Transverse colon (tissue), 4 donors: ENCODE measurements at places on chromosomes 3 and 15. TPM values are rescaled to one million over a fixed set of nuclear protein-coding genes. Genes with fewer than 3 reads are reported as not detected.

- no peak overlapping the region for H3K4me3 ChIP-seq
- H3K4me1 ChIP-seq, result peaks cover 6% of the 10 kb centered on the region
- no peaks in the 10 kb centered on the region for H3K27me3 ChIP-seq
- peak overlapping the region; percentile 76 for H3K27ac ChIP-seq
- no peak for DNase-seq
Measured at GRCh38 chr3:73546961-73547360, 77.8 kb downstream of the PDZRN3 start.

Gene TMC3
- total RNA-seq, result not detected

- H3K4me1 ChIP-seq, result no peaks in the 10 kb centered on the region
- no peak overlapping the region for H3K4me3 ChIP-seq
- H3K27ac ChIP-seq, result peak overlapping the region; percentile 41
- DNase-seq, result no peak
Measured at GRCh38 chr15:80246425-80246894, 5.6 kb downstream of the CTXND1 start.

DNA sequence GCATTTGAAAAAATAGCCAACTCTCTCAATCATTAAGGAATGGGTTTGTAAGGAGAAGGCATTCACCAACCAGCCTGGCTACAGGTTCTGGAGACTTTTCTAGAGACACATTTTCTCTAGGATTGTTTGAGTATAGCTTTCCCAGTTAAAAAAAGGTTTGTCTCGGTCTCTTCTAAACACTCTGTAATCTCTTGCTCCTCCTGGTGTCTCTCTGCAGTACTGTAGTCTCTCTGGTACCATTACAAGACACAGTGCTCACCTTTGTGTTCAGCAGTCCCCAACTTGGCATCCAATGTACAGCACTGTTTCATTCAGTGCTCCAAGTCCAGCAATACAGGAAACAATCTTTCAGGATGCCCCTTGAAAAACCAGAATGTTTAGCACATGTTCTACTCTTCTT lies 534.4 kb downstream of the ZNF385D start:
- no peak for DNase-seq
- H3K27me3 ChIP-seq, result no peaks in the 10 kb centered on the region
- no peaks in the 10 kb centered on the region for H3K4me1 ChIP-seq

Gene CAV3
- not detected for total RNA-seq

DNA sequence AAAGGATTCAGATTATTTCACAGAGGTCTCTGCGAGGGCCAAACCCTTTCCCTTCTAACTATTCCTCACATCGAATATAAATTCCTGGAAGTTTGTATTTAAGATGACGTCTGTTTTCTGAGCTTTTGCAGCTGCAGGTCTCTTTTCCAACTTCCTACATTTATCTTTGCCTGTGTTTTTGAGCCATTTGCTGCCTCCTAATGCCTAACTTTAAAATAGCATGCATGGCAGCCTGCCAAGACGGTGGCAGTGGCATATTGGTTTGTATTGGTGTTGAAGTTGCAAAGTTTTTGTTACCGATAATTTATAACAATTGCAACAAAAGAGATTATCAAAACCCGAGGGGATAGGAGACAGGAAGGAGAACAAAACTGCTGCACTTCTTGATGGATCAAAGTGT lies 187.1 kb upstream of the DNAJC19 start:
- H3K4me1 ChIP-seq, result no peaks in the 10 kb centered on the region
- DNase-seq, result peak; percentile 43
- H3K4me3 ChIP-seq, result no peak overlapping the region
- H3K36me3 ChIP-seq, result no peaks in the 10 kb centered on the region

DNA sequence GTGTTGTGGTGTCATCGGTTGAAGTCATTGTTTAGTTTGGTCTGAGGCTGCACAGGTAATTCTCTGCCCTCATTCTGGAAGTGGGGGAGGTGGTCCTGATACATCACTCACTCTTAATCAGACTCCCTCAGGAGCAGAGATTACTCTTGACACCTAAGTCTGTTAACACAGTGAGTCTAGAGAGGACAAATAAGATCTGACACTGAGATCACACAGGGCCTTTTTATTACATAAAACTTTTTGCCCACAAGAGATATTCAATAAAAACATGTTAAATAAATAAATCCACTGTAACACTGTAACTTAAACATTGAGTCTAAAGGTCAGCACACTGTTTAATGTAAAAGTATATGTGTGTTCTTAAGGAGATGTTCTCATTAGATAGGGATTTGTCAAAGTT lies 57.1 kb upstream of the MBNL1 start:
- H3K36me3 ChIP-seq, result no peaks in the 10 kb centered on the region
- no peaks in the 10 kb centered on the region for H3K27me3 ChIP-seq
- DNase-seq, result no peak
- no peak overlapping the region for H3K4me3 ChIP-seq
- H3K27ac ChIP-seq, result peak overlapping the region; percentile 17
- no peaks in the 10 kb centered on the region for H3K4me1 ChIP-seq

GRCh38 chr3:134144694-134145093 lies 106.0 kb downstream of the RYK start:
- H3K4me1 ChIP-seq, result no peaks in the 10 kb centered on the region
- H3K27me3 ChIP-seq, result no peaks in the 10 kb centered on the region
- H3K4me3 ChIP-seq, result no peak overlapping the region
- no peak for DNase-seq
- H3K27ac ChIP-seq, result no peak overlapping the region
- H3K36me3 ChIP-seq, result no peaks in the 10 kb centered on the region

Gene BFSP2
- total RNA-seq, result not detected

Gene NMNAT3
- 12.6 TPM for total RNA-seq

- H3K27me3 ChIP-seq, result peaks cover 11% of the 10 kb centered on the region
- no peak for DNase-seq
- no peak overlapping the region for H3K4me3 ChIP-seq
- H3K4me1 ChIP-seq, result no peaks in the 10 kb centered on the region
- no peaks in the 10 kb centered on the region for H3K36me3 ChIP-seq
Measured at GRCh38 chr15:66587749-66588148, 22.0 kb upstream of the LCTL start.

DNA sequence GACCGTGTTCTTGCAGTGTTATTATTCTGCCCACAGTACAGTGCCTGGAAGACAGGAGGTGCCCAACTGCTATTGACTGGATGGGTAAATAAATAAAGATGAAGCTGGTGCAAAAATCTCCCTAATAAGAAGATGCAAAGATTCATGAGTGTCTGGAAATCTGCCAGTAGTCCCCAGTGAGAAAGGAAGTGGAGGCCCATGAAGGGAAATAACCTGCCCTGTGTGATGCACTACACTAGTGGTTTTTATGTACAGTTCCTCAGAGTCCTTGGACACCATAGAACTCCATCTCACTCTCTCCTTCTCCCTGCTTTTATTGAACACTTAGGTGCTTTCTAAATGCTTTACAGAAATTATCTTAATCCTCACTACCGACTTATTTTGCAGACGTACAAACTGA lies 8.3 kb upstream of the SUCLG2 start:
- H3K4me1 ChIP-seq, result peaks cover 6% of the 10 kb centered on the region
- H3K36me3 ChIP-seq, result no peaks in the 10 kb centered on the region
- H3K4me3 ChIP-seq, result no peak overlapping the region
- H3K27me3 ChIP-seq, result no peaks in the 10 kb centered on the region
- DNase-seq, result no peak

Gene LCTL
- total RNA-seq, result not detected

Gene LTF
- not detected for total RNA-seq

DNA sequence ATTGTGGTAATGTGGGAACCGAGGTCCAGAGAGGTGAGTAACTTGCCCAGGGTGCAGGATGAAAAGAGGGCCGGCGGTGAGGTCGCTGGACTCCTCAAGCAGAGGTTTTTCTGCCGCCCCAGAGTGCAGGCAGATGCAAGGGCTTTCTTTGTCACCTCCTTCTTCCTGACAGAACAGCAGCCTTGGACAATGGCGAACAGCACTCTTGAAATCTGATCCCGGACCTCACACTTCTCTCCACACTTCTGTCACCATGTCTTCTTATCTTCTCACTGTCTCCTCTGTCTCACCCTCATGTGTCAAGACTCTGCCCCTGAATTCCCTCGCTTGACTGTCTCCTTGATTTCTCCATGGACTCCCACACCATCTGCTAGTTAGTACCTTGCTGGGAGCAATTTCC lies 15.4 kb upstream of the VPS8 start:
- no peak overlapping the region for H3K27ac ChIP-seq
- H3K36me3 ChIP-seq, result no peaks in the 10 kb centered on the region
- peaks cover 32% of the 10 kb centered on the region for H3K4me1 ChIP-seq
- DNase-seq, result no peak

DNA sequence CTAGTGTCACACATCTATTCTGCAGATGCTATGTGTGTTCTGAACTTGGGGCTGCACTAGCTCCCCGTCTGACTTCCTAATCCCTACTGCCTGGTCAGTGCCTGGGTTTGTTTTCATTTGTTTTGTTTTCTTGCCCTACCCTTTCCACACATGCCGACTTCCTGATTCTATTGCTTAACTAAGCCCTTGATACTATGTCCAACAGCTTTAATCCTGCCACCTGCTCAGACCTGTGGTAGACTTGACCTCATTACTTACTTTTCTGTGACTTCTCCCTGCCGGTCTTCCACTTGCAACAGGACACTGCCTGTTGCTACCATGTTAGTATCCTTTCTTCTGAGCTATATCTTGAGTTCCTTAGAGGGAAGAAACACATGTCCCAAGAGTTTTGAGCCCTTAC lies 39.3 kb upstream of the CEMIP start:
- DNase-seq, result no peak
- H3K4me3 ChIP-seq, result no peak overlapping the region
- no peaks in the 10 kb centered on the region for H3K36me3 ChIP-seq
- peaks cover 6% of the 10 kb centered on the region for H3K4me1 ChIP-seq

GRCh38 chr15:57340682-57341259 lies 35.5 kb upstream of the CGNL1 start:
- H3K27ac ChIP-seq, result no peak overlapping the region
- H3K27me3 ChIP-seq, result no peaks in the 10 kb centered on the region
- no peaks in the 10 kb centered on the region for H3K4me1 ChIP-seq

DNA sequence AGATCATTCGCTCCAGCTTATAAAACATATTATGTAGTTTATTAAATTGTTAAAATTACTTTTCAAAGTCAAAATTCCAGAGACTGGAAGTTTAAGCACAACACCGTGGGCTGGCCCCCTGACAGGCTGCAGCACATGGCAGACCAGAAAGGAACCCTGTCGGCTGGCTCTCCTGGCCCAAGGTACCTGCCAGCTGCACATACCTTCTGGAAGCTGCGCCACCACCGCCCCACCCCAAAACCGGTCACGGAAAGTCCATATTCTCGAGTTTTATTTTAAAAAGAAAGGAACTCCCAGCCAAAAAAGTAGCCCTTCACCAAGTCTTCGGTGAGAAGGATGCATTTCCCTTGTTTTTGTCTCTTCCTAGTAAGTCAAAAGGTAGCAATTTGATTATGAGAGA lies 94.6 kb downstream of the FOXP1 start:
- DNase-seq, result no peak
- H3K36me3 ChIP-seq, result no peaks in the 10 kb centered on the region
- no peak overlapping the region for H3K27ac ChIP-seq
- no peaks in the 10 kb centered on the region for H3K27me3 ChIP-seq
- no peaks in the 10 kb centered on the region for H3K4me1 ChIP-seq
- H3K4me3 ChIP-seq, result no peak overlapping the region

DNA sequence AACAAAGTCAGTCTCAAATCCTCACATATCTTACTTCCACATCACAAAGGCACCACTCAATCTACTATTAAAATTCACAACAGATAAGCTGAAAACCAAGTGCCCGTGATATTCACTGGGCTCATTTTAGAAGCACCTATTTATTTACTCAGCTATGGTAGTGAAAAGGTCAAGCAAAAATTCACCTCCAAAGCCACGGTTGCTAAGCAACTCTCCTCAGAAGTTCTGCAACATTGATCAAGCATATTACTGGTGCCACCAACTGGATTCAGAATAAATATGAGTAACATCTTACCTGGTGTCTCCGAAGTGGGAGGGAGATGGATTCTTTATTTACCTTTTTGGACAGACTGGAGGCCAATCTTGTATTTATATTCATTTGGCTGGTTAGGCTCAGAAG lies 714.8 kb downstream of the FHIT start:
- H3K27ac ChIP-seq, result no peak overlapping the region
- no peak overlapping the region for H3K4me3 ChIP-seq
- no peaks in the 10 kb centered on the region for H3K27me3 ChIP-seq
- H3K36me3 ChIP-seq, result no peaks in the 10 kb centered on the region
- no peak for DNase-seq
- H3K4me1 ChIP-seq, result no peaks in the 10 kb centered on the region

Gene TGM5
- total RNA-seq, result 12.1 TPM

DNA sequence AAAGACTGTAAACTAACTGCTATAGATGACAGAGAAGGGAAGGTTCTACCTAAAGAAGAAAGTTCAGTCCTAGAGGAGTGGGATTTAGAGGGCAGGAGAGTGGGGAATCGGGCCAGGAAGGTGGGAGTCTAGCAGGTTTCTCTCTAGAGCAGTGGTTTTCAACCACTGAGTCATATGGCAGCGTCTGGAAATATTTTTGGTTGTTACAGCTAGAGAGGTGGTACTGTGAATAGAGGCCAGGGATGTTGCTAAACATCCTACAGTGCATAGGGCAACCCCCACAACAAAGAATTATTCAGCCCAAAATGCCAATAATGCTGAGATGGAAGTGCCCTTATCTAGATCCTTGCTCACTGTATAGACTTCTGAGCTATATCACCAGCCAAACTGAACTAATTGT lies 28.7 kb downstream of the ATP1B3 start:
- no peaks in the 10 kb centered on the region for H3K36me3 ChIP-seq
- DNase-seq, result no peak
- no peaks in the 10 kb centered on the region for H3K4me1 ChIP-seq
- H3K4me3 ChIP-seq, result no peak overlapping the region
- no peaks in the 10 kb centered on the region for H3K27me3 ChIP-seq
- H3K27ac ChIP-seq, result no peak overlapping the region

- H3K27me3 ChIP-seq, result no peaks in the 10 kb centered on the region
- no peak for DNase-seq
- no peak overlapping the region for H3K4me3 ChIP-seq
- peaks cover 27% of the 10 kb centered on the region for H3K4me1 ChIP-seq
Measured at GRCh38 chr15:68275165-68275746, 2.3 kb upstream of the FEM1B start.

Gene SLC7A14
- 0.80 TPM for total RNA-seq

GRCh38 chr15:50168783-50169411 lies 13.1 kb upstream of the SLC27A2 start:
- DNase-seq, result no peak
- H3K27me3 ChIP-seq, result no peaks in the 10 kb centered on the region
- H3K4me3 ChIP-seq, result no peak overlapping the region
- no peak overlapping the region for H3K27ac ChIP-seq

DNA sequence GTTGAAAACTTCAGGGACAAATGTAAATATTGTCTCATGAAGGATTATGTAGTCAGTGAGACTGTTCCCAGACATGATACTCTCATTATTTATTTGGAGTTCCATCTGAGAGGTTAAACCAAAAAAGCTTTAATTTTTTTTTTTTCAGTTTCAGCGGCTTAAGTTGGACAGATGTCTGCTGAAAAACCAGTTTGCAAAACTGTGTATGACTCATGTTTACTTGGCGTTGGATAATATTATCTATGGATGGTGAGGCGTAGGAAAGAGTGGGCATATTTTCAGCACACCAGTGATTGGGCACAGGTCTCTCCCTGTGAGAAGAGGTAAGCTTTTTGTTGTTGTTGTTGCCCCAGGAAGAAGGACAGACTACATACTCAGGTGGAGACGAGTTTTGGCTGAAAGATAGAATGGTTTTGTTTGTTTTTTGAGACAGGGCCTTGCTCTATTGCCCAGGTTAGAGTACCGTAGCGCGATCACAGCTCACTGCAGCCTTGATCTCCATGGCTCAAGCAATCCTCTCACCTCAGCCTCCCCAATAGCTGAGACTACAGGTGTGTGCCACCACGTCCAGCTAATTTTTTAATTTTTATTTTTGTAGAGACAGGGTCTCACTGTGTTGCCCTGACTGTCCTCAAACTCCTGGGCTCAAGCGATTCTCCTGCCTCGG lies 16.4 kb upstream of the ANXA2 start:
- no peak overlapping the region for H3K4me3 ChIP-seq
- H3K4me1 ChIP-seq, result no peaks in the 10 kb centered on the region
- H3K27me3 ChIP-seq, result no peaks in the 10 kb centered on the region
- DNase-seq, result no peak
